ENCODE measurements at places on chromosomes 5 and 9.

- no peak for DNase-seq
These were observed 12.2 kb downstream of the TAS2R1 start for GRCh38 chr5:9617739-9618504.

- DNase-seq = no peak
These were observed 2.0 kb downstream of the CXXC5 start for GRCh38 chr5:139650031-139650688.

- no peak for DNase-seq
These were observed 78.5 kb downstream of the ZNF618 start for GRCh38 chr9:113954591-113954990.

DNA sequence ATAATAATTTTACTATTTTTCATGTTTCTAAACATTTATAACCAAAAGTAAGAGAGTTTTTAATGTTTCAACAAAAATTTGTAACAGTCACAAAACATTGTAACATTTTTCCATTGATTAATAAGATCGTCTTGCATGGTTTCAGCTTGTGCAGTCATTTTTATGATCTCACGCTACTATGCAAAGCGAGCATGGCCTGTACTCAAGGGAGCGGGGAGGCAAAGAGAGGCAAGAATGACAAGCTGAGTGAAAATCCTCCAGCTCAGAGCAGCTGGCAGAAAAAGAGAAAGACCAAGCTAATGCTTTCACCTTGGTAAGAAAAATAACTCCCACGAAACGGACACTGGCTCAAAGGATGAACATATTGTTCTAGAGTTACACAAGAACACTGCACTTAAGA is 90.0 kb upstream of the SV2C start:
- DNase-seq = no peak

All from stimulated activated CD8-positive, alpha-beta memory T cell treated with anti-CD3 and anti-CD28 coated beads, Interleukin-2, amount 100 ng/mL, for 1 hour (primary cell).